ENCODE measurements at places on chromosomes 16 and 17.
A peak's percentile ranks its signal among the peaks of the same experiment; 100 is the strongest.

- DNase-seq = no peak
Measured at GRCh38 chr17:50192144-50192617, 9.2 kb downstream of the COL1A1 start.

DNA sequence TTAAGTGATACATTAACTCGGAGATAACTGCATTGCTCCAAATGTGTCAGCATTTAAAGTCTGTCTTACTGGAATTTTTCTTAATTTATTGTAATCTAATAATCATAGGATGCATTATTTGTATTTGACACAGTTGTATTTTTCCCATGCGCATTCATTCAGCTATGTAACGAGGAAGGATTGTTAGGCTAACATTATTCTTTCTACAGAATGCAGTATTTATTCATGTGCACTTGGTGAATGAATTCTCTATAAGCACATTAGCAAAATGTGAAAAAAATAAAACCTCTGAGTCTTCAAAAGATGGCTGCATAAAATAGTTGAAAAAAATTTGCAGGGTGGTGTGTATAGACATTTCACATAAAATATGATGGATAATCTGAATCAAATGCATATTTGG is 168.6 kb downstream of the CNTNAP4 start:
- DNase-seq = no peak

GRCh38 chr17:78272914-78273258 is 41.5 kb downstream of the TMEM235 start:
- DNase-seq = no peak

- no peak for DNase-seq
Measured at GRCh38 chr16:46743232-46743719, 4.9 kb downstream of the MYLK3 start.

- DNase-seq = no peak
Measured at GRCh38 chr16:52690468-52690867, 143.5 kb upstream of the TOX3 start.

DNA sequence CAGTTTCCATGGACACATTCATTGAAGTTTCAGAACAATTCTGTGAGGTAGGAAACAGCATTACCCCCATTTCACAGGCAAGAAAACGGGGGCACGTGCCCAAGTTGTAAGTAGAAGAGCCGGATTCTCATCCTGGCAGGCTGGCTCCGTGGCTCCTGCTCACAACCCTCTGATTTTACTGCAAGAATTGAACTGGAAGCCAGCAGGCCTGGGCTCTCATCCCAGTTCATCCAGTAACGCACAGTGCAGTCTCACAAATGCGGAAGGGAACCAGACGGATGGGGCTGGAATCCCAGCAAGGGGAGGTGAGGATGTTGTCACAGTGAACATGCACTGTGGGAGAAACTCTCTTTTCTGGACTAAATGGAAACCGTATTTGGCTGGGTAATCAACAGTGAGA is 40.7 kb upstream of the DOC2B start:
- peak; percentile 5 for DNase-seq

- peak; percentile 41 for DNase-seq
Measured at GRCh38 chr16:88830258-88830657, 18.5 kb upstream of the APRT start.

GRCh38 chr17:47615766-47616424 is 33.8 kb upstream of the KPNB1 start:
- no peak for DNase-seq

- DNase-seq = peak; percentile 71
Measured at GRCh38 chr17:19867079-19867328, 732 bp downstream of the ULK2 start.

- DNase-seq = no peak
Measured at GRCh38 chr16:28112908-28113307, 49.4 kb upstream of the GSG1L start.

GRCh38 chr16:55778757-55779156 is 54.1 kb downstream of the CES1 start:
- DNase-seq = no peak

DNA sequence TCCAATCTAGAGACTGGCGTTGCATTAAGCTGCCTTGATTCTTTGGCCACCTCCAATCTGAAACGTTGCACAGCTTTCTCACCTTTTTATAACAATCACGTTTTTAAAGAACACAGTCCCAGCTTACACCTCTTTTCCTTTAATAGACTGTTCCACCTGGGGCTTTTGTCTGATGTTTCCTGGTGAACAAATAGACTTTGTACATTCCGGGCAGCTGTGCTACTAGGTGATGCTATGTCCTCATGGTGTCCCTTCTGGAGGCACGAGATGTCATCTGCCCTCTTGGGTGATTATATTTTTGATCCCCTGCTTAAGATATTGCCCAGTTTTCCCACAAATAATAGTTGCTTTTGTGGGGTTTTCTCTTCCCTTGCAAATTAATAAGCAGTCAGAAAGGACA is 225.5 kb downstream of the SOX9 start:
- no peak for DNase-seq

DNA sequence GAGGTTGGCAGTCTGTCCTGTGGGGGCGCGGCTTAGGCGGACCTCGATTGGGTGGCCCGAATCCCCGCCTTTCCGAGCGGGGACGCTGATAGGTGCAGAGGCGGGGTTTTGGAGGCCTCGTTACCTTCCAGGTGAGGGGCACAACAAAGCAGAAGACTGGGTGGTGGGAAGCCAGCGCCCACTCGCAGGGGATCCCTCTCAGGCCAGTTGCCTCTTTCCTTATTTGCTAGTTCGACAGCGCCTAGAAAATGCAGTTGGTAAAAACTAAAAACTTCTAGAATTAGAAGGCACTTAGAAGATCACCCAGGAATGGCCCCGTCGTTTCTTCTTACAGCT is 730 bp downstream of the KAT7 start:
- no peak for DNase-seq

DNA sequence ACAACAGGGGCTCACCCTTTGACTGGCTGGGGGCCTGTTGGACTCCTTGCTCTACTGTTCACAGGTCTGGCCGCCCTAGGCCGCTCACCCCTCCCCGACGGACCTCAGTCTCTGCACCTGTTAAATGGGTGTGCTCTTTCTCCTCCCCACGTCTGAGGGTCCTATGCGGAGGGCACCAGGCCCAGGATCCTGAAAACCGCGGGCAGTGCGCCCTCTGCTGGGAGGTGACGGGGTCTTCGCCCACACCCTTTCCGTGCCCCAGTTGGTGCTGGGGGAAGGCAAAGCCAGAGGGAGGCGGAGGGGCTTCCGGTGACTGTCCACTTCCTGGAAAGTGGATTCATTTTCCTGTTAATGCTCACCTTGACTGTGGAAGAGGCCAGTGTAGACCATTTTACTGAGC is 1010.9 kb downstream of the KCNJ18 start:
- DNase-seq = no peak
